Glomerular endothelial cell (primary cell): ENCODE measurements at places on chromosomes 3 and 15.

DNA sequence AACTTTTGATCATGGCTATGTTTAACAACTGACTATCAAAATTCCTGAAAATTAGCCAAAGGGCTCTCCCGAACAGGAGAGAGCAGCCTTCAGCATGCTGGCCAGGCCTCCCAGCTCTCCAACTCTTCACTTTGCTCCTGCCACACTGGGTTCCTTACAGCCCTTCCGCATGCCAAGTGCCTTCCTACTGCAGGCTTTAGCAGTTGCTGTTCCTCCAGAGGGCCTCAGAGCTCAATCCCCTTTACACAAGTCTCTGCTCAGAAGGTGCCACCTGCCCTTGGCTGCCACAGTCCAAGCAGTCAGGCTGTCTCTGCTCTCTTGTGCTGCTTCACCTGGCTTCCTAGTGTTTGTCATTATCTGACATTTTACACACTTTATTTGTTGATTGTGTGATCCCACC is 553.1 kb upstream of the PPP2R3A start:
- no peak for DNase-seq

DNA sequence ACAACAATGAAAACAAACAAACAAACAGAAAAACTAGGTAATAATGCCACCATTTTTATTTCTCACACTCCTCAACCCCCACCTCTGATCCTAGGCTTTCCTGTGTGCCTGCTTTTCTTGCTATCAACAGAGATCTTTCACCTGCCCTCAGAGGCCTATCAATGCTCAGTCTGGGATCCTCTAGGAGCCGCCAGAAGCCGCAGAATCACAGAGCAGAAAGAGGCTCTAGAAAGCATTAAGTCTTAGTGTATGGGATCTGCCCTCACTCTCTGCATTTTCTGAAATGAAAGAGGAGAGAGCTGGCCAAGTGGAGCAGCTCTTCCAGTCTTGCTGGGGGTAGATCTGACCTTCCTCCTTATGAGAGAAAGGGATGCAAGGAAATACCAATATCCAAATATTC is 306.8 kb downstream of the TUSC7 start:
- DNase-seq, result no peak

- no peak for DNase-seq
These were observed 17.1 kb upstream of the VILL start for GRCh38 chr3:37973246-37974054.

DNA sequence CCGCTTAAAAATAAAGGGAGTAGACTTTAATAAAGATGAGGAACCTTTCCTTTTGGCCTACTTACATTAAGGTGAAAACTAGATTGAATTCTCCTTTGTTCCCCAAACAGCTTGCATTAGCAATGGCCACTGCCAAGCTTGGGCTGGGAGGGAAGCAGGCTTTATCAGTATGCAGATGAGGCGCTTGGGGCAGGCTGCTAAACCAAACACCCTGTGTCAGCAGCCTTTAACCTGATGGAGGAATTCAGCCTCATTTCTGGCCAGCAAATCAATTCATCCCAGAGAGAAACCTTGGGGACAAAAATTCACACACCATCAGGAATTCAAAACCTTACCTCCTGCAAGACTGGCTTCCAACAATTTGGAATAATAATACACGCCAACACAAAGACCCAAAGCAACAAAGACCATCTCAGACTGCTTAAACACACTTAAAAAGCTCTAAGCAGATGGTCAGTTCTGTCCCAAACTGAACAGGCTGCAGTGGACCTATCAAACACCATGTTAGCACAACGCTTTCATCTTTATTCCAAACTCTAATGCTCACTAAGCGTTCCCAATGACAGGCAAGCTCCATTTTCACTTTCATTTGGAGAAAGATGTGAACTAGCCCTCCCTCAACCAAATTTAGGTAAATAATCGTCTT is 255.1 kb upstream of the CMC1 start:
- DNase-seq, result no peak

DNA sequence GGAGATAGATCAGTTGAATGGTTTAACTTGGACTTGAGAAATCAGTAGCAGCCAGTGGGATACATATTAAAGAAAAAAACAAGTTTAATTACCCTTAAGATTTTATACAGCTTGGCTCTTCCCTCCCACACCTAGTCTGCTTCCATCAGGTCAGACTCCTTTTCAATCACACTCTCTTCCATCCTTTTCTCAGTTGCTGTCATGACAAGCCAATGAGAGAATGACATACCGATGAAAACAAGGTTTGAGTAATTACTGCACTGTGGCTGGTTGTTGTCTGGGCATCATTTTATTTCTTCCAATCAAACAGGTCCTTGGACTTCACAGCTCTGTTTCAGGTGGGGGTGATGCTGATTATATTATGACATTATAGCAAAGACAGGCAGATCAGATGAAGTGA is 424.6 kb downstream of the ZBTB20 start:
- DNase-seq, result no peak

GRCh38 chr3:159788291-159788690 is 200.3 kb upstream of the IL12A start:
- no peak for DNase-seq

- no peak for DNase-seq
These were observed 25.2 kb downstream of the TMEM202 start for GRCh38 chr15:72423256-72423655.

DNA sequence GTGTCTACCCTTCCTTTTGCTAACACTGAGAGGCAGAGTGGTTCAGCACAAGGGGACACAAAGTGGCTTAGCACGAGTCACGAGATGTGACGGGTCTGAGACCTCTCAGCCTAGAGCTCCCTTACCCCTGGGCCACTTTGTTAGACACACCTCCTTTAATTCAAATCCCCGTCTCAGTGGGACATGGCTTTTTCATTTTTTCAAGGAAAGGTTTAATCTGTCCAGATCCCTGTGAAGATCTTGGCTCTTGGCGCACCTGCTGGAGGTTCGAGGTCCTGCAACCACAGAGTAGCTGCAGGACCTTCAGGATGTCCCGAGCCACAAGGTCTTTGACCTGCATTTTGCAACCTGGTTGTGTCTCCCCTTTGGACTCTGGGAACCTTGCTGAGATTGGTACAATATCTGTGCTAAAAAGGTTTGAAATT is 52.0 kb downstream of the LPP start:
- no peak for DNase-seq

GRCh38 chr3:122362026-122362425 is 21.0 kb downstream of the MIX23 start:
- DNase-seq, result no peak

DNA sequence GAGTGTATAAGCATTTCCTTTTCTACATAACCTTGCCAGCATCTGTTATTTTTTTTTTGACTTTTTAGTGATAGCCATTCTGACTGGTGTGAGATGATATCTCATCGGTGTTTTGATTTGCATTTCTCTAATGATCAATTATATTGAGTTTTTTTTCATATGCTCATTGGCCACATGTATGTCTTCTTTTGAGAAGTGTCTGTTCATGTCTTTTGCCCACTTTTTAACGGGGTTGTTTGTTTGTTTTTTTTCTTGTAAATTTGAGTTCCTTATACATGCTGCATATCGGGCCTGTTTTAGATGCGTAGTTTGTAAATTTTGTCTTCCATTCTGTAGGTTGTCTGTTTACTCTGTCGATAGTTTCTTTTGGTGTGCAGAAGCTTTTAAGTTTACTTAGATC is 89.2 kb downstream of the LEKR1 start:
- DNase-seq, result no peak

DNA sequence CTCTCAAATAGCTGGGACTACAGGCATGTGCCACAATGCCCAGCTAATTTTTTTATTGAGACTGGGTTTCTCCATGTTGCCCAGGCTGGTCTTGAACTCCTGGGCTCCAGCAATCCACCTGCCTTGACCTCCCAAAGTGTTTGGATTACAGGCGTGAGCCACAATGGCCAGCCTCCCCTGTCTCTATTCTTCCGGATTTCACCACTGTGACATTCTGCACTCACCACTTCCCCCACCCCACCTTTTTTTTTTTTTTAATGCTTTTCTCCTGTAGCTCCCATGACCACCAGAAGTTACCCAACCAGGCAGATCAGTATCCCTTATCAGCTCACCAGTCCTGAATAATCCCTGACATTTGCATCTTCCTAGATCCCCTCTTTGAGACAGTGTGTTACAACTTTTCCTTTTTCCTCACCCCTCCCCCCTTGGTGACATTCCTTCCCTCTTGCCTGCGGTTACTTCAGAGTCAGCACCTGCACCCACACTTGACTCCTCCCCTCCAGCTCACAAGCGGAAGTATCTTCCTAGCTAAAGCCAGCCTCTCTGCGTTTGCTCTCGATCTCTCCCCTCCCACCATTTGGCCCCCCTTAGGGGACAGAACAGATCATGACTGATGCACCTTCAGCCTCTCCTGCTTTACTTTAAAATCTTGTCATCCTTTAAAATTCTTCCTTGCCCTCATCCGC is 13.5 kb upstream of the ZNF592 start:
- DNase-seq, result no peak

DNA sequence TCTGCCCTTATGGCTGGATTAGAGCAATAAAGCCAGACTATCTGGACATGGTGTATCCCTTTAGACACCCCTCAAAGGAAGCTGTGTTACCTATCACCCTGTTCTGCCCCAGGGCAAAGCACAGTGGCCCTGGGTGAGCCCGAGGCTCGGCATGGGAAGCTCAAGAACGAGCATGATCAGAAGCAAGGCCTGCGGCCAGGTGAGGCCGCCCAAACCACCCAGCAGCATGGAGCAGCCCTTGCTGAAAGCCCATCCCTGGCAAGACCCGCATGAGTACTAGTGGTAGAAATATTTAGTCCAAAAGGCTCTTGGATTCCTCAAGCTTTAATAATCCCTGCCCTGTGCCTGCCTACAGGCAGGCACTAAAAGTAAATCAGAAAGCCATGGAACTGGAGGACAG is 261.1 kb downstream of the MEX3B start:
- no peak for DNase-seq
